ENCODE measurements at places on chromosomes 7 and 10. TPM values are rescaled to one million over a fixed set of nuclear protein-coding genes. Genes with fewer than 3 reads are reported as not detected.
A peak's percentile ranks its signal among the peaks of the same experiment; 100 is the strongest.

- DNase-seq: no peak
Measured at GRCh38 chr10:60934215-60935175, 9.5 kb downstream of the RHOBTB1 start.

TAS2R38 gene
- not detected for polyA plus RNA-seq

SPDYE16 gene
- polyA plus RNA-seq: 2.0 TPM

DNA sequence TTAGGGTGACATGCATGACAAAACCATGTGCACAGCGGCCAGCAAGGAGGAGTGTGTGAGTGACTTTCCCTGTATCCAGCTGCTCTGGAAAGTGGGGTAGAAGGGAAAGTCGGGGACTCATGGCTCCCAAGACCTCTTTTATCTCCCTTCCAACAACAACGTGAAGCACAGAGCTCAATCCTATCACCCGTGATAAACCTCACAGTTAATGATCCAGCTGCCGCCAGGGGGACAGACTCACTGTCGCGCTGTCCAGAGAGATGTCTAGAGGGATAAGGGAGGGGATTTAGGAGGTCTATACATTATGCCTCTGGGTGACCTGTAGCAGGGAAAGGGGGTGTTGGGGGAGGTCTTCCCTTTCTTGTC lies 84.0 kb upstream of the SMNDC1 start:
- no peak for DNase-seq

GRCh38 chr7:157507987-157508386 lies 171.2 kb downstream of the DNAJB6 start:
- DNase-seq: no peak

DNA sequence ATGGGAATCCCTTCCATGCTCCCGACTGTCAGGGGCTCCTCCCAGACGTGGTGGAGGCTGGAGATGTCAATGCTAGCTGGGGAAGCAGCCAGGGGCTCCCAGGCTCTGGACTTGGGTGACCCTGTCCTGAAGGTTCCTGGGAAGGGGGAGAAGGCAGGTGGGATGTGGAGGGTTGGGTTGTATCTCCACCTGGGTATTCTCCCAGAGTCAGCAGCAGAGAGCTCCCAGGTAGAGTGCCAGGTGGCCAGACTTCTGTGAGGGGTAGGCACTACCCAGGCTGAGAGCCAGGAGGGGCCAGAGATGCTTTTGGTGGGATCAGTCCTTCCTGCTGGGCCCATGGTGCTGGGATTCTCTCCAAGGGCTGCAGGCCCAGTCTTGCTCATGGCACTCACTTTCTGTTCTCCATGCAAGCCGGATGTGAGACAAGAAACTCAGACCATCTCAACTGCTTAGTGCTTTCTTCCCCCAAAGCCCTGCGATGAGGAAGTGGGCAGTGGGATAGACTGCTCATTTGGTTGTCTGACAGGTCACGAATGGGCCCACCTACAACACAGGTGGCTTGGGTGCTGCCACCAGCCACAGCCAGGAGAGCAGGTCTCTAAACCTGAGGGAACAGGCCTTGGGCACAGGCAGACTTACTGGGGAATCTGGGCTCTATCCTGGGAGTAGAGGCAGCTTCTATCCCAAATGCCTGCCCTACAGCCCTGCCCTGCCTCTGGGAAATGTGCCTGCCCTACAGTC lies 52.5 kb upstream of the CAMK2B start:
- no peak for DNase-seq

DNA sequence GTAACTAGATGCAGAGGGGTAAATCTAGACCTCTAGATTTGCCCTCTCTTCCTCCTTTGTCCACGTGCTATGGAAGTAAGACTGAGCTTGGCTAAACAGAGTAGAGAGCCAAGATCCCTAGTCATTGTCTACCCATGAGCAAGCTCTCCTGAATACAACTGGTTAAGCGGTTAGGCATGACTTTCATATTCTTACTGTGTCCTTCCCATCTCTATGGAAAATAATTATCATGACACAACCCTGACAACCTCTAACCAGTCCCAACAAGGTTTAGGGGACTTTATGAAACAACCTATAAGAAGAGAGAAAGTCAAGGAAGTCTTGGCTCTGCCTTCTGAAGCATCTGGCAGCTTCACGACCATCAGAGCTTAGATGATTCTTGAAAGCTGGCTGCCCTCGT lies 7.8 kb upstream of the LAMB4 start:
- DNase-seq: no peak

GLI3 gene
- polyA plus RNA-seq: 16.2 TPM

DNA sequence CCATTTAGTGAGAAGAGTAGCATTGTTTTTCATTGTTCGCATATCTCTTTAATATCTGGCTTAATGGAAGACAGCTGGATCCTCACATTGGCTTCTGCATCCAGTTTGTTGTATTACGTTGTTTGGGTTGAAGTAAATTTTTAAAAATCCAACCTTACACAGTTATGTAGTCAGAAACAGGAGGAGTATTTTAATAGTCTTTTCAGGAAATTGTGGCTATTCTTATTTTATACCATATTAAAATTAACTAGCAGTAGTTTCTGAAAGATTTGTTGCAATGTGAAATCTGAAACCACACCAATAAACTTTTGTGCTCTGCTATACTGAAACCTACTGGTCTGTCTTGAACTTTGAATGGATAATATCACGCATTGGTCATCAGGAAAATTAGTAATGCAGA lies 27.9 kb downstream of the MYPN start:
- DNase-seq: no peak

DNA sequence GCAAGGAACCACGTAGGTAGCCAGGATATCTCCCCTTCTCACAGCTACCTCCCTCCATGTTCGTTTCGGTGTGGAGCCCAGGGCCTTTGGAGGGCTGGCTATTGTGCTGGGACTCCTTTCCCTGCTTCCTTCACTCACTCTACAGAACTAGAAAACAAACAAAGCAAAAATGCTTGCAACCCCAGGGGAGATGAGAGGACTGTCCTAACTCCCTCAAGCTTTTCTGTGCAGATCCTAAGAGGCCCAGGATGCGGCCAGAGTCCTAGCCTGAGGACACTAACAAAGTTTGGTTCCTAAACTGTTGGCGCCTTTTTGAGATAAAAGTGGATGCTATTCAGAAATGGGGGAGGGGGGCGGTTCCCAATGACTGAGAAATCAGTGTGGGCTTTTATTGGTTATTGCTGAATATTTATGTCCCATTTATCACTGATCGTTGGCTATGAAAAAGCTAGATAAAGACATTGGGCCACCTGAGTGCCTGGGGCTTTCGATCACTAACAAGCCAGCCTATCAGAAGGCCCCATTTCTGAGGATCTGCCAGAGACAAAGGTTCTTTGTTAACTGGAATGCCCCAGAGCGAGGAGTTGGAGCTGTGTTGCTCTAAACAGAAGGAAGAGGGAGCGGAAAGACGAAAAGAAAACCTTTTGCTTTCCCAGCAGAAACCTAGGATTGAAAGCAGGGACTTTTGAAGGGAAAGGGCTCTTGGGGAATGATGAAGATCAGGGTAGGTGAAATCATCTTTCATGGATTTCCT lies 95.2 kb upstream of the EGR2 start:
- DNase-seq: no peak

GRCh38 chr7:18828260-18828993 lies 289.0 kb downstream of the TWIST1 start:
- DNase-seq: no peak

UCMA gene
- not detected for polyA plus RNA-seq

GPR141 gene
- not detected for polyA plus RNA-seq

CFAP70 gene
- 22.8 TPM for polyA plus RNA-seq

MGAM2 gene
- 1.1 TPM for polyA plus RNA-seq

DNA sequence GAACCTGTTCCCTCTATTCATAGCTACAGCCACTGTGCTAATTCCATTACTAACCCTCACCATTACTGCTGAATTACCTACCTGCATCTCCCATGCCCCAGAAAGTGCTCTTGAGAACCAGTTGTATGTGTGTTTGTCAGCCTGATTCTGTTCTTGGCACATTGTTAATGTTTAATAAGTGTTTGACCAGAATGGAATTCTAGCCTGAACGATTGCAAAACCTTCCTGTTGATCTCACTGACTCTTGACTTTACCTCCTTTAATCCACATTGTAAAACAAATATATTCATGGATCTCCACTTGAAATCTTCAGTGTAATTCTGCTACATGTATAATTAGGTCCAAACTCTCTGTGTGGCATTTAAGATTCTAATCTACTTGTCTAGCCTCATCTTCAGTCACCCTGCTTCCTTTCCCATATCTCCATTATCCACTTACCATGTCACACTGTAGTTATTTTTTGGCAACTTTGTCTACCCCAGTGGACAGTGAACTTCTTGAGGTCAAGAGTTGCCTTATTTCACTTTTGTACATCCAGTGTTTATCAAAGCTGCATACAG lies 4.9 kb downstream of the ZNF277 start:
- DNase-seq: no peak

- peak; percentile 49 for DNase-seq
Measured at GRCh38 chr7:37916673-37917660, at the start of gene SFRP4. TSS of gene SFRP4 (minus strand) at chr7:37916817. CDS start at chr7:37916537, 280 bp downstream.

- no peak for DNase-seq
Measured at GRCh38 chr7:103532955-103533354, 86.9 kb upstream of the SLC26A5 start.

GRCh38 chr7:74290553-74290950 lies 1.3 kb downstream of the CLIP2 start:
- no peak for DNase-seq

GRCh38 chr10:99612167-99612831 lies 7.9 kb downstream of the SLC25A28 start:
- no peak for DNase-seq

DNA sequence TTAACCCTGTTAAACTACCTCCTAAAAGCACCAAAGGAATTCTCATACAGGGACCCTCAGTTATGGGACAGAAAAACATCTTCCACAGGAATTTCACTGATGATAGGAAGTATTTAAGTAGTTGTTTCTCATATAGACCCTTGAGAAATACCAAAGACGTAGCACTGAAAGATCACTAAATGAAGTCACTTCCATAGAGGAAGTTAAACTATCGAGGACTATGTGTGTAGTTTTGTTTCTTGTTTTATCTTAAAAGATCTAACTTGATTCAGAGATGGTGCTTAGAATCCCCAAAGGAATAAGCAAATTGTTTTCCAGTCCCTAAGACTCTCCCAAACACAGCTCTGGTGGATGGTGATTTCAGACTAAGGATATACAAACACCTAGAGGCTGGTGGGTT lies 94.8 kb upstream of the AFAP1L2 start:
- no peak for DNase-seq

ZNF727 gene
- polyA plus RNA-seq: not detected

DNA sequence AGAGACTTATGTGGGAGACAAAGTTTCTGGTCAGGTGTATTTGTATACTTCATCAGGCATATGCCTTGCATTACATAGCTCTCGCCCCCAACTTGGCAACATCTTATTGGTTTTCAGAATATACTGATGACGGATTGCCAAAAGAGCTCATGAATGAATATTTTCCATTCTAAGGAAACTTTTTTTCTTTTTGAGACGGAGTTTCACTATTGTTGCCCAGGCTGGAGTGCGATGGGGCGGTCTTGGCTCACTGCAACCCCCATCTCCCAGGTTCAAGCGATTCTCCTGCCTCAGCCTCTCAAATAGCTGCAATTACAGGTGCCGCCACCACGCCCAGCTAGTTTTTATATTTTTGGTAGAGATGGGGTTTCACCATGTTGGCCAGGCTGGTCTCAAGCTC lies 6.0 kb downstream of the CYCS start:
- no peak for DNase-seq

DNA sequence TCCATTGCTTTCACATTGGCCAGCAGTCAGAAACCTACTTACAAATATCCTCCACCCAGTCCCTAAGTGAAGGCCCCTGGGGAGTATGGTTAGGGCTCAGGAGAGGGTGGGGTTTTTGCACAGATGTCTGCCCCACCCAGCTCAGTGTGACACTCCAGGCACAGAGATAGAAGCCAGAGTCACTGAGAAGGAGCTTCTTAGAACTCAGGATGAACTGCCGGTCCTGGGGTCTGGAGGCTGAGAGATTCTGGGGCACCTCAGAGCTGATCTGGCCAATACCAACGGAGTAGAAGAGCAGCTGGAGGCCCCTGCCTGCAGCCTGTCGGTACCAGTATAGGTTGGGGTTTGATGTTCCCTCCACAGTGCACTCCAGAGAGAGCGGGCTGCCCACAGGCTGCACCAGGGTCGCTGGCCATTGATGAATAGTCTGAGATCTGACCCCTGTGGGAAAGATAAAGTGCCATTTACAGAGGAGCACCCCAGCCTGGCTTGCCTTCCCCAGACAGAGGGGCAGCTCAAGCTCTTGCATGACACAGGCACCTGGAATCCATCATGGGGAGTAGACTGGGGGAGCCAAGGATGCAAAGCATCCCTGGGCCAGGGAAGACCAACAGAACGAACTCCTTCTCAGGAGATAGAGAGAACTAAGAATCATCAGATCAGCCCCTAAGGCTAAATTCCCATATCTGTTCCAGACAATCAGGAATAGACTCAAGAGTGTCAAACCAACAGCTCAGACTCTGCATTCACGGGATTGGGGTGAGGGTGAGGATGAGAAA lies 41.9 kb downstream of the PRSS2 start:
- no peak for DNase-seq

GOLGA7B gene
- 0.43 TPM for polyA plus RNA-seq

PAPOLB gene
- 0.10 TPM for polyA plus RNA-seq

DNA sequence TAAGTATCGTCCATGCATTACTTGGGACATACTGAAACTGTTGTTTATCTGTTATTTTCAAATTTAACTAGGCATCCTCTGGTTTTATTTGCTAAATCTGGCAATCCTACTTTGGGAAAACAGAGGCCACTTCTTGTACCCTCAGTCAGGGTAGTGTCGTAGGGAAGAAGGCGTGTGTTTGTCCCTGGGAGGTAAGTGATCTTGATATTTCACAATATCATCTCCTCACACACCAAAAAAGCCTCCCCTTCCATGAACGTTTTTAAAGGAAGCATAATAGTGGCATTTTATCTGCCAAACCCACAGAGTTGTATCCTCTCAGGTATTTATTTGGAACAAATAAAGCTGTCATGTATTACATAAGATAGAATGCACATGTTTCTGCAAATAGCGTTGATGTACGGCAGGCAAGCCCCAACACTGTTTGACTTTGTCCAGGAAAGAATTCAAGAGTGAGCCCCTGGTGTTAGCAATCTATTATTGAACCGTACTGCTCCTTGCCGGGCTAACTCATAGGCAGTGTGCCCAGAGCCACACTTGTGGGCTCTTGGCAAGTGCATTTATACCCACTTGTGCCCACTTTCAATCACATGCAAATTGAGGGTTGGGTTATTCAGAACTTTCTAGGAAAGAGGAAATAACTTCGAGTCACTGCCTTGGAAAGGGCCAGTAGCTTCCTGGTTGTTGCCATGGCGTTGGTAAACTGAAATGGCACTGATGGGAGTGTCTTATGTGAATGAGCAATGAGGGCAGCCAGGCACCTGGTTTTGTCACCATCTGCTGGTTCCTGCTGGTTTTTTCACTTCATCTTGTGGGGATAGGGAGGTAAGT lies 266.0 kb downstream of the USP6NL start:
- peak; percentile 21 for DNase-seq

DNA sequence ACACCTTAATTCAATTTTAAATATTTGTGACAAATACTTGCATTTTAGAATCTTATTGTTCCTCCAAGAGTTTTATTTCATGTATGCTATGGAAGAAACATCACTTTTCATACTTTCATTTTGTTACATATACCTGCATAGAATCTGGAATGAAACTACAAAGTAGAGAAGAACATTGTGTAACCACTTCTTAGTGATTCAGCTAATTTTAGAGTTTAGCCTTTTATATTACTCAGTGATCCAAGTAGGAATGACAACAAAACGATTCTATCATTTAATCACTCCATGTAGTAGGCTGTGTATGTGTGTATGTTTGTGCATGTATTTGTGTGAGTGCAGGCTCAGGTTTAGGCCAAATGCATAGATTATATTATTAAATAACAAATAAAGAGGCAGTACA lies 14.4 kb upstream of the SEMA3A start:
- DNase-seq: no peak

- no peak for DNase-seq
Measured at GRCh38 chr7:137492889-137493288, 149.4 kb upstream of the PTN start.

GRCh38 chr10:78937800-78938694 lies 130.7 kb upstream of the ZMIZ1 start:
- DNase-seq: no peak

IGFBP3 gene
- 130 TPM for polyA plus RNA-seq
